ENCODE measurements at places on chromosomes 12 and 14. TPM values are rescaled to one million over a fixed set of nuclear protein-coding genes. Genes with fewer than 3 reads are reported as not detected.
A peak's percentile ranks its signal among the peaks of the same experiment; 100 is the strongest.

Gene PEBP1
- 334 TPM for total RNA-seq

Gene ERO1A
- 37.1 TPM for total RNA-seq

DNA sequence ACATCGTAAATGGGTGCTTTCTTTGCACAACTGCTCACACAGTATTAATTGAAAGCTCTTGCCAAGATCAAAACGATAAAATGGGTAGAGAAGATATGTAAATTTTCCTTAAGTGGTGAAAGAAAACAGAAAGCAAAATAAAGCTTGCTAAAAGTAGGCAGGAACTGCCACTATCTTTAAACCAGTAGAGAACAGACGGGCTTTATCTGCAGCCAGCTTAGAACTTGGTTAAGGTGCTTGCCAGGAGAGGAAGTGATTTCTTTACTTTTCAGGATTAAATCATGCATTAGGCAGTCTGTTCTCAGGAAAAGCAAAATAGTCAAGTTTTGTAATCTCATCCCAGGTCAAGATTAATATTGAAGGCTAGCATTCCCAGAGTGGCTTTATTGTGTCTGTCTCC, 56.9 kb upstream of the CCDC175 start:
- H3K4me1 ChIP-seq: no peaks in the 10 kb centered on the region
- H3K27me3 ChIP-seq: no peaks in the 10 kb centered on the region
- H3K36me3 ChIP-seq: no peaks in the 10 kb centered on the region
- no peak overlapping the region for H3K27ac ChIP-seq
- DNase-seq: no peak
- H3K4me3 ChIP-seq: no peak overlapping the region

DNA sequence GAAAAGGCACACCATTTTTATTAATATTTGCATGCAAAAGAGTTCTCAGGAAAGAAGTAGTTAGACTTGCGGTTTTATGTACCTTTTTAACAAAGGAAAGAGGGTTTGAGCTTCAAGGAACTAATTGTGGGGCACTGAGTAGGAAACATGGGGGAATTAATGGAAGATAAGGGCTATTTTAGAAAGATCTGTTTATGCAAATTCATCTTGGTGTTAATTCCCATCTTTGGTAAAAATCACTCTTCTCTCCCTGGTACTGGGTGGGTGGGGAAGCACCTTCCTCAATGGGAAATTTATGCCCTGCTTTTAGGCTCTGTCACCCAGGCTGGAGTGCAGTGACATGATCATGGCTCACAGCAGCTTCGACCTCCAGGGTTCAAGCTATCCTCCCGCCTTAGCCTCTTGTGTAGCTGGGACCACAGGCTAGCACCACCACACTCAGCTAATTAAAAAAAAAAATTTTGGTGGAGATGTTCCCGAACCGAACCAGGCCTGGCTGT, 30.1 kb upstream of the RESF1 start:
- no peak overlapping the region for H3K27ac ChIP-seq
- H3K36me3 ChIP-seq: peaks cover 9% of the 10 kb centered on the region
- DNase-seq: no peak
- H3K4me3 ChIP-seq: no peak overlapping the region
- H3K4me1 ChIP-seq: peaks cover 3% of the 10 kb centered on the region

- peaks cover 9% of the 10 kb centered on the region for H3K4me1 ChIP-seq
- peak; percentile 59 for DNase-seq
- H3K4me3 ChIP-seq: no peak overlapping the region
- H3K27me3 ChIP-seq: peaks cover 6% of the 10 kb centered on the region
- no peak overlapping the region for H3K27ac ChIP-seq
These were observed 3.3 kb upstream of the RPH3A start for GRCh38 chr12:112788205-112788604.

DNA sequence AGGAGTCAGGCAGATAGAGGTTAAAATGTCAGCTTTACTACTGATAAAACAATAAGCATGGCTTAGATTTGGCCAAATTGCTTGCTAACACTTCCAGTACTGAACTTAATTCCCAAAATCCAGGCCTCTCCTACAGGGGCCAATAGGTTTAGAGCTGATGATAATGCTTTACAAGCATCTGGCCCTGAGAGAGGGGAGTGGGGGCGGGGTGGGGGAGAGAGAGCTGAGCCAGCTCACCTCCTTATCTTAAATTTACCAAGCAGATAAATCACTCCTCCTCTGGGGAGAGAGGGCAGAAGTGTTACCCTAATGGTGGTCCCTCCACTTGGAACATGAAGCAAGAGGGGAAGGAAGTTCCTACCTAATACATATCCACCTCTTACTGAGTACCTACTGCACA, 182.2 kb upstream of the CRY1 start:
- H3K4me1 ChIP-seq: no peaks in the 10 kb centered on the region
- no peaks in the 10 kb centered on the region for H3K27me3 ChIP-seq
- no peak overlapping the region for H3K4me3 ChIP-seq
- DNase-seq: no peak
- H3K27ac ChIP-seq: no peak overlapping the region

Gene TUNAR
- 26.2 TPM for total RNA-seq

Gene RFLNA
- 9.7 TPM for total RNA-seq

DNA sequence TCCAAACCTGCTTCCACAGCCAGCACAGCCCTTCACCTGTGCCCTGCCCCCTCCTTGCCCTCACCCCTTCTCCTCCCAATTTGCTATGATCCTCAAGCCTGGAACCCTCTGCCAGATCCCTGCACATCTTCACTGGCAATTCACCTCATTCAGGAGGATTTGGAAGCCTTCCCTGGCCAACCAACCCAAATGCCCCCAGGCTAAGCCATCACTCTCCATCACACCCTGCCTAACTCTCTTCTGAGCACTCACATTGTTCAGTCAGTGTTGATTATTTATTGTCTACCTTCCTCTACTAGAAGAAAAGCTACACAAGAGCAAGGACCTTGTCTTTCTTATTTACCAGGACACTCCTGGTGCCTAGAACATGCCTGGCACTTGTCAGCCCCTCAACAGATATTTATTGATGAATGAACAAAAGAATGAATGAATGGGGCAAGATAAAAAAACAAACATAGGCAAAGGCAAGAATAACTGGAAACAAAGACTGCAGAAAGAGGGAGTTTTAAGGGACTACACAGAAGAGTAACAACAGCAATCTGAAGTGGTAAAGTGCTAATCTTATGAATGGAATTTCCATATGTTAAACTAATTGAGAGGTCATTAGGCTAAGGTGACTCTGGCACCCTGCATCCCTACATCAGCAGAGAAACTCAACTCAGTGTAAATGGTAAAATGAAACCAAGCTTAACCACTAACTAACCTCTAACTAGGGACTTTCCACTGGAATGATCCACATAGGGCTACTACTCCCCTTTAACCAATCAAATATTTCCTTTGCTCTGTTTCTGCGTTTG, 33.4 kb downstream of the TMTC1 start:
- H3K4me1 ChIP-seq: no peaks in the 10 kb centered on the region
- no peaks in the 10 kb centered on the region for H3K27me3 ChIP-seq
- no peak overlapping the region for H3K27ac ChIP-seq
- no peak for DNase-seq
- peaks cover 20% of the 10 kb centered on the region for H3K36me3 ChIP-seq
- no peak overlapping the region for H3K4me3 ChIP-seq

- no peak overlapping the region for H3K27ac ChIP-seq
- no peaks in the 10 kb centered on the region for H3K4me1 ChIP-seq
- H3K27me3 ChIP-seq: no peaks in the 10 kb centered on the region
- DNase-seq: no peak
These were observed 145.8 kb downstream of the RBM19 start for GRCh38 chr12:113820309-113820708.

DNA sequence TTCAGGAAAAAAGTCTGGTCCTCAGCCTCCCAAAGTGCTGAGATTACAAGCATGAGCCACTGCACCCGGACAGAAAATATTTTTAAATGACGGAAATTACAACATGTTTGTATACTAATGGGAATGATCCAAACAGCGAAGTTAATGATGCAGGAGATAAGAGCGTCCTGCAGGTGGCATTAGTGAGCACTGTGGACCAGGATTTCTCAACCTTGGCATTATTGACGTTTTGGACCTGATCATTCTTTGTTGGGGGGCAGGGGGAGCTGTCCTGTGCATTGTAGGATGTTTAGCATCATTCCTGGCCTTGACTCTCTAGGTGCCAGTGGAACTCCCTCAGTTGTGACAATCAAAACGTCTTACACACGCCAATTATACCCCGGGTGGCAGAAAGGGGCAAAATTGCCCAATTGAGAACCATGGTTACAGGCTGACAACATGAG, 34.1 kb downstream of the SCFD1 start:
- H3K36me3 ChIP-seq: peaks cover 7% of the 10 kb centered on the region
- H3K27ac ChIP-seq: no peak overlapping the region
- no peak overlapping the region for H3K4me3 ChIP-seq
- no peaks in the 10 kb centered on the region for H3K27me3 ChIP-seq
- H3K4me1 ChIP-seq: no peaks in the 10 kb centered on the region

Gene SLC2A3
- total RNA-seq: 569 TPM

Gene MFAP5
- total RNA-seq: 0.26 TPM

DNA sequence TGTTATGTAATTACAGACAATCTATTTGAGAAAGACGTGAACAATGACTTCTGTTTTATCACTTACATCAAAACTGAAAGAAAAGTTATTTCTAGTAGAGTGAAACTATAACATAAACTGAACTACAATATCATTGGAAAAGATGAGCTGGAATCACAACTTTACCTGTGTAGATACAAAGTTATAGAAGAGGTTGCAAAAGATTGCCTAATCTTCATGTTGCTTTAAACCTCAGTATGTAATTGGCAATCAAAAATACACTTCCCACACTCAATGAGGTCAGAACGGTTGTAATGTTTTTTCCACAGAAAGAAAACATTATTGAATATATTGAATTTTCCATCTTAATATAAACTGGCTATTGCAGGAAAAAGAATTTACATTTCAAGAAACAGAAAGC, 37.7 kb upstream of the GXYLT1 start:
- DNase-seq: no peak
- H3K27me3 ChIP-seq: no peaks in the 10 kb centered on the region
- peaks cover 2% of the 10 kb centered on the region for H3K4me1 ChIP-seq
- no peak overlapping the region for H3K27ac ChIP-seq
- H3K36me3 ChIP-seq: no peaks in the 10 kb centered on the region
- H3K4me3 ChIP-seq: no peak overlapping the region

Gene LGMN
- 55.0 TPM for total RNA-seq

Gene RNU6-8
- not detected for total RNA-seq

DNA sequence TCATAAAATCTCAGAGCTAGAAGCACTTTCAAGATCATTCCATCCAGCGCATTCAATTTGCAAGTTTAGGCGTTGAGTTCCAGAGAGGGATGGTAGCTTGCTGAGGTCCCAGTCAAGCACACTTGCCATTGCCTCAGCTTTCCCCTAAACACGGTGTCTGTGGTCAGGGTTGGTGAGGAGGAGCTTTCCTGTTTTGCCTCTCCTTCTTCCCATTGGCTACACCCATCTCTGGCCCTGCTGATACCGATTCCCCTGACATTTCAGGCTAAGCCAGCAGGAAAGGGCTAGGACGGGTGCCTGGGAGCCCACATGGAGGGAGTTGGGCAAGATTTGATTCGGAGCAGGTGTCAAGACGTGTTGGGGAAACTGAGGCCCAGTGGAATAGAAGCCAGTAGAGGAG, 9.1 kb downstream of the NFATC4 start:
- peaks cover 10% of the 10 kb centered on the region for H3K36me3 ChIP-seq
- H3K27ac ChIP-seq: no peak overlapping the region
- peak overlapping the region; percentile 62 for H3K4me3 ChIP-seq
- peaks cover 3% of the 10 kb centered on the region for H3K4me1 ChIP-seq

- H3K27me3 ChIP-seq: no peaks in the 10 kb centered on the region
- no peaks in the 10 kb centered on the region for H3K36me3 ChIP-seq
- H3K4me1 ChIP-seq: no peaks in the 10 kb centered on the region
- H3K4me3 ChIP-seq: no peak overlapping the region
- peak; percentile 65 for DNase-seq
- no peak overlapping the region for H3K27ac ChIP-seq
These were observed 88.4 kb downstream of the PCNX1 start for GRCh38 chr14:70995671-70996070.

DNA sequence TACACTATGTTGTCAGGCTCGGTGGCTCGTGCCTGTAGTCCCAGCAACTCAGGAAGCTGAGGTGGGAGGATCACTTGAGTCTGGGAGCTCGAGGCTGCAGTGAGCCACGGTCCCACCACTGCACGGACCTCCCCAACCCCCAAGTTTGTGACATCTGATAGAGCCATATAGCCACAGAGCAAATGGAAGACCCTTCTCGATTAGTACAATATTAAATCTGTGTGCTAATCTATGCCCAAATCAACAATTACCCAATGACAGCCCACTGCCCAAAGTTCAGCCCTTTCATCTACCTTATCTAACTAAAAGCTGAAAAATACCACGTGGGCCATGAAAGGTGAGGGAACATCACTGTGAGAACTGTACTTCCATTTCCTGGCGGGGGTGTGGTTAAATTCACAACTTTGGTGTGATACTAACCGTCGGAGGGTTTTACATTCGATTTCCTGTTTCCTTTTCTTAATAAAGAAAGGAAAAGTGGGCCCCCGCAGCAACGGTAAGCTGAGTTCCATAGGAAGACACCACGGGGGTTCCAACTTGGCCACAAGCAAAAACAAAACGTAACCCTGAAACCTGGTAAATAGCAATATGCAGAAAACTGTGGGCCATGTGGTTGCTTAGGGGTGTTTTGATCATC, 31.2 kb upstream of the FOS start:
- no peak overlapping the region for H3K27ac ChIP-seq
- no peak for DNase-seq
- H3K4me1 ChIP-seq: no peaks in the 10 kb centered on the region
- no peaks in the 10 kb centered on the region for H3K36me3 ChIP-seq

Gene GPR137C
- total RNA-seq: 4.3 TPM

DNA sequence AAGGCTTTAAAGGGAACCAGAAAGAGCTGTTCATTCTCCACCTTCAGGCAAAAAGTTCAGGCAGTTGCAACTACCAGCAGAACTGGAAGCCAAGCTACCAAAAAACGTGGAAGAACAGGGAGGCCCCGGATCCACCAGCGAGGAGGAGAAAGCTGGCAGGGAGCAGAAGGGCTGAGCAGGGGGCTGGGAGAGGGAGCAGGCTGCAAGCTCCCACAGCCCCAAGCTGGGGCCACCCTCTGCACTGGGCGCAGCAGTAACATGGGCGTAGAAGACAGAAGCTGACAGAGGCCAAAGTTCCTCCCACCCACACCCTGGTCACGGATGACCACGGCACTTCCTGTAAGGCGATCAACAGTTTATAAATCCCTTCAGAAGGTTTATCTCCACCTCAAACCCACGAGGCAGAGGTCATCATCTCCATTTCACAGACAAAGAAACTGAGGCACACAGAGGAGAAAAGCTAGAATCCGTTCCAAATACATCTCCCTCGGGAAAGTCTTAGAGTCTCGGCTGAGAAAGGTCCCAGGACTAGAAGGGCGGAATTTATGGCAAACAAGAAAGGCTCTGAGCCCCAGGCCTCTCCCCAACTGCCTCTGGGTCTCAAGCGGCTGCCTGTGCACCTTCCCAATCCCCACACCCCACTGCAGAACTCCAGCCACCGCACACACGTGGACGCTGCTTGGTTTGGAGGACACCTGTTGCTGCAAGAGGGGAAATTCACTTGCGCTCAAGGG, 1.8 kb downstream of the CCDC85C start:
- no peak overlapping the region for H3K27ac ChIP-seq
- peak overlapping the region; percentile 68 for H3K4me3 ChIP-seq
- no peaks in the 10 kb centered on the region for H3K4me1 ChIP-seq
- H3K36me3 ChIP-seq: peaks cover 3% of the 10 kb centered on the region

GRCh38 chr12:42130672-42131402, 13.8 kb downstream of the GXYLT1 start:
- DNase-seq: no peak
- H3K27me3 ChIP-seq: no peaks in the 10 kb centered on the region
- H3K36me3 ChIP-seq: no peaks in the 10 kb centered on the region
- H3K27ac ChIP-seq: no peak overlapping the region

GRCh38 chr14:70152704-70153103, 36.0 kb downstream of the SLC8A3 start:
- H3K4me3 ChIP-seq: no peak overlapping the region
- no peaks in the 10 kb centered on the region for H3K36me3 ChIP-seq
- H3K27ac ChIP-seq: no peak overlapping the region

Measured in H9 (cell line).